Stimulated activated CD8-positive, alpha-beta memory T cell treated with anti-CD3 and anti-CD28 coated beads, Interleukin-4, amount 100 ng/mL, for 24 hours (primary cell): ENCODE measurements at places on chromosomes 3 and 15.

DNA sequence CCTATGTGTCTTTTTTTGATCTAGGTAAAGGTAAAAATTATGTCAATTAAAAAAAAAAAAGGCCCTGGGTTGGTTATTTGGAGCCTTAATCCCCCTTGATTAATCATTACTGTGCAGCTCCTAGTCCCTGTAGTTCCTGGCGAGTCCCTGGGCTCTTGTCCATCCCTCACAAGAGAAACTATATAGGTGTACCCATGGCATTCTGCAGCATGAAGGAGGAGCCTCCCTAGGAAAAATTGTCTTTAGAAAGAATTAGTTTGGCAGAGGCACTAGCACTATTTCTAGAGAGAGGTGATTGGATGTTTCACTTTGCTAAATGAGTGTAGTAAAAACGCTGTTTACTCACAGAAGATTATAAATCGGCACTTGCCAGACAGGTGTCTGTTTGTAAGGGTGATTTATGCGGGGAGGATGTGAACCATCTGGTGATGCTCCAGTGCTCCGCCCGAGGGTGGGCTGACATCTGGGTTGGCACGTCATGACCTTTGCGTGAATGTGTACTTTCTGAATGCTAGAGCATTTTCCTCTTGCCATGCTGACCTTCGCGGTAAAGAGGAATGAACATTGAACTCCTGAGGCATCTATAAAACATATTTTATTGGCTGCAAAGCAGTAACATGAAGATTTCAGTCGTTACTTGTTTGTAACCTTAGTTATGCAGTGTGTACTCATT lies 12.6 kb downstream of the PLCL2 start:
- no peak for DNase-seq

DNA sequence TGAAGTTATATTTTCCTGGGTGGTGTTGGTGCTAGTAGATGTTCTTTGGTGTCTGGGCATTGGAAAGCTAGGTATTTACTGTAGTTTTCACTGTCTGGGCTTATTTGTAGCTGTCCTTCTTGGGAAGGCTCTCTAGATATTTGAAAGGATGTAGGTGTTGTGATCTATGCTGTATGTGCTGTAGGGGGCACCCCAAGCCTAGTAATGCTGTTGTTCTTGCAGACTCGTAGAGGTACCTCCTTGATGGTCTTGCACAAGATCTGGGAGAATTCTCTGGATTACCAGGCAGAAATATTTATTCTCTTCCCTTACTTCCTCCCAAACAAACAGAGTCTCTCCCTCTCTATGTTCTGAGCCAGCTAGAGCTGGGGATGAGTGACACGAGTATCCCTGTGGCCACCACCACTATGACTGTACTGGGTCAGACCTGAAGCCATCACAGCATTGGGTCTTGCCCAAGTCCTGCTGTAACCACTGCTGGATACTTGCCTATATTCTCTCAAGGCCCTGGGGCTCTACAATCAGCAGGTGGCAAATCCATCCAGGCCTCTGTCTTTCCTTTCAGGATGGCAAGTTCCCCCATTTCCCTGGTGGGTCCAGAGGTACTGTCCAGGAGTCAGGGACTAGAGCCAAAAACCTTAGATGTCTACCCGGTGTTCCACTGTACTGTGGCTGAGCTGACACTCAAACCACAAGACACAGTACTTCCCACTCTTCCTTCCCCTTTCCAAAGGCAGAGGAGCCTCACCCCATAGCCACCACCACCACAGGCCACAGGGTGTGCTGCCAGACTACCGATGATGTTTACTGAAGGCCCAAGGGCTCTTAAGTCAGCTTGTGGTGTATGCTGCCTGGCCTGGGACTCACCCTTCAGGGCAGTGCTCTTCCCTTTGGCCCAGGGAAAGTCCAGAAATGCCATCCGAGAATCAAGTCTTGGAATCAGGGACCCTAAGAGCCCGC lies 195.2 kb upstream of the DPPA4 start:
- peak; percentile 28 for DNase-seq

GRCh38 chr3:196073255-196073753 lies 8.6 kb downstream of the TFRC start:
- peak; percentile 32 for DNase-seq

GRCh38 chr15:67039384-67040075 lies 25.9 kb upstream of the SMAD3 start:
- DNase-seq, result no peak

DNA sequence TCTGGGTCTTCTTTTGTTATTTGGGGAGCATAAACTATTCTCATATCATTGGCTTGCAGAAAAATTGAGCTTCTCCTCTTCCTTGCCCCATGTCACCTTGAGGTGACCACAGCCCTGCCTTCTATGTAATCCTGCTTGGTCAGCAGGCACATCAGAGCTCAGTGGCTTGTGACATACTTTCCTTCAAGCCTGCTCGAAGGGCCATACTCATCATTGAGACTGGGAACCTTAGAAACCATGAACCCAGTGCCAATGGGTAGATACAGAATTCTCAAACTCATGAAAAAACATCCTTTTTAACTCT lies 3.7 kb upstream of the CCR2 start:
- DNase-seq, result no peak

GRCh38 chr3:186080849-186081438 lies 27.9 kb downstream of the ETV5 start:
- DNase-seq, result no peak

GRCh38 chr3:155963570-155963969 lies 93.1 kb downstream of the GMPS start:
- DNase-seq, result no peak

DNA sequence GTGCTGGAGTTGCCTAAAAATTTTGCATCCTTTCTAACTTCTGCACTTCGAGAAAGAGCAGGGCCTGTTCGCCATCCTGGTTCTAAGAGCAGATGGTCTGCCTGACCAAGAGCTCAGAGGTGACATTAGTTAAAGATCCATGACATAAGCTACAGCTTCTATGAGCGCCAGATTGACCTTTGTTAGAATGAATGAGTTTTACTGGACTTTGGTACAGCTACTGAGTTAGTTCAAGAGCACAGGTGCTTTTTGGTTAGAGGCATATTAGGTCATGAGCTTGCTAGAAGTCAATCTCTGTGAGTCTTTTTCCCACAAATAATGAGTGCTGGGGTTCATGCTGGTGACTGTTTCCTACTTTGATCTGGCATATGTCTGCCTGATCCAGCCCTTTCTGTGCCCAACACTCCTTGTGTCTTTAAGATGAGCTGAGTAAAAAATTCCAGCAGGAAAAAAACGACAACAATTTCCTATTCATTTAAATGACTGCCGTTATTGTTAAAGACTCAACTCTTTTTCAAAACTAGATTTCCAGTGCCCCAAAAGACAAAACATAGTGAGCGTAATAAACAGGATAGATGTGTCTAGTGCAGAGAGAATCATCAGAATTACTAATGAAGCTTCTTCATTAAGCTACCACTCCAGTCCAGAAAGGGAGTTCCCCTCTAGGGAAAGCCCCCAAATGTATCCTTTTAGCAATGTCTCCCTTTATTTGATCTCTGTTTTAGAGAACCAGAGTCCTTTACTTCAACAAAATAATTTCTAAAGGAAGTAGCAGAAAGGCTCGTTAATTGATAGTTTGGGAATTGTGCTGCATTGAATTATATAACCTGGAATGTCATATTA lies 152.9 kb downstream of the SLCO3A1 start:
- no peak for DNase-seq

DNA sequence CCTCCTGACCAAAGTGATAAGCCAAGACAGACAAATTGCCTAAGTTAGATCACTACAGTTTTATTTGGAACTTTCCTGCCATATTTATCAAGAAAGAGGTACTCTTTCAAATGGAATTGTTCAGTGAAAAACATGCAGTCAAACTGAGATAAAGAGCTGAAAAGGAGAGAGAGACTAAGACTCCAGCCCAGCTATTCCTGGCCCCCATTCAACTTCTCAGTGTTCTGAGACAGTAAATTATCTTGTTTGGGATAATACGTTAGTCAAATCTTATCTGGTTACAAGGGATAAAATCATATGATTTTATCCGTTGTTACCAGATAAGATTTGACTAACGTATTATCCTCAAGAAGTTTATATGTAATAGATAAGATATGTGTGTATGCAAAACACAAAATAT lies 67.6 kb upstream of the CMC1 start:
- DNase-seq, result no peak

DNA sequence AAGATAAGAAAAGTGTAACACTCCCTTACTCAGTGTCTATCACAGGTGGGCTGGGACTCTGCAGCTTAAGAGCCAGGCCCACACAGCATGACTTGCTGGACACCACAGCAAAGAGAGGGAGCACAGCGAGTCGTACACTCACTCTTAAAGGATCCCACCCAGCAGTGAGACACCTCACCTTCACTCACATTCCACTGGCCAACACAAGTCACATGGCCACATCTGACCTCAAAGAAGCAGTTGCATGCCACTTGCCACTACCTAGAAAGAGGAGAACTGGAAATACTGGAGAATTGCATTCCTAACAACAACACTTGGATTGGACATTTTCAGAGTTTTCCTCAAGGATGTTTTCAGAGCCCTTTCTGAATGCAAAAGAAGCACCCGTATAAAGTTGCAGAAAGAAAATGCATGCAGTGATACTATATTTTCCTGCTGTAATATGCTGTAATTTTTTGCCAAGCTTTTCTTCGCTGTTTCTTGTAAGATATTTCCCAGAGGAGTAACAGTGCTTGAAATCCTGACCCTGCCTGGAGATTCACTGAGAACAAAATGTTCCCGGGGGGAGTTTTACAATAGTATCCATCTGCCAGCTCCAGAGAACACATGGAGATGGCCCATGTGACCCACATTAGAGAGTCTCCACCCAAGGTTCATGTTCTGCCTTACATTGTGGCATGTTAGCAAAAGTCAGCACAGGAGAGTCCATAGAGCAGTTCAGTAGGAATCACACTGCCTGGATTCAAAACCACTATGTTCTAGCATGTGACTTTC lies 42.2 kb downstream of the TRIM42 start:
- DNase-seq, result no peak

DNA sequence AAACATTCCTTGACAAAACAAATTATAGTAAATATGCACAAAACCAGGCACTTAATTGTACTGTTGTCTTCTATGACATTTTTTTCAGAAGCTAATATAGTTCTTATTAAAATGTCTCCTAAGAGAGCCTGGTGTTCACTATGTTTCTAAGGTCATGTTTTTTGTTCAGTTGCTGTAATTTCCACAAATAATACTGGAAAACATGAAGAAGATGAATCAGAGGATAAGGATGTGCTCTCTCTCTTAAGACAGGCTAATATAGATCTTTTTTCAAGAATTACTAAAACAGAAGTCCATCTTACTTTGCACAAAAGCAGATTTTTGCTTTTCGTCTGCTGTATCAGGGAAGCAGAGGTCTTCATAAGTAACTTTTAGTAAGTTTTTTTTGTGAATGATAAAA lies 823.0 kb upstream of the NECTIN3 start:
- DNase-seq, result no peak

DNA sequence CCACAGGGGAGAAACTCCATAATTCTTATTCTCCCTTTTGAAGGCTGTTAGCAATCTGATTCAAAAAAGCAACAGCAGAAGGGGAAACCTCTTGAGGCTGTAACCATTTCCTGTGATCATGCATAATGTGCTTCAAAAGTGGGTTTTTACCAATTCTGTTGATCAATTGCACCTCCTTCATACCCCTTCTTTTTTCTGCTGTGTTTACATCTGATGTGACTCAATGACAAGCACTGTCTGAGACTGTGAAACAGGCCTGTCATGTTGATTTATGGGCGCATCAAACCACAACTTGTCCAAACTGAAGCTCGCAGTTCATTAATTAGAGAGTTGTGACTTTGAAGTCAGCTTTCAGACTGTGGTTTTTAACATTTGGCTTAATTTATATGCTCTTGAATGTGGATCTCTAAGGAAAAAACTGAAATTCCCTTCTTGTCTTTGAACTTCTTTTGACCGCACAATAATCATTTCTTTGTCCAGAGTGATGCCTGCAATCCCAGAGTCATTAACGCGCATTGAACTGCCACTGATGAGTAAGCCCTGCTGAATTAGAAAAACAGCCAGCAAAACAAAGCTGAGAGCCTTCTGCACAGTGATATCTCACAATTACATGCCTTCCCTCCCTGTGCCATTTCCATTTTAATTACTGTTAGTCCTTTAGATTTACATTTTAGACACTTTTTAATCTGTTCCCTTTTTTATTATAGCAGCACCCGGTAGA lies 532.8 kb downstream of the FOXP1 start:
- DNase-seq, result no peak

DNA sequence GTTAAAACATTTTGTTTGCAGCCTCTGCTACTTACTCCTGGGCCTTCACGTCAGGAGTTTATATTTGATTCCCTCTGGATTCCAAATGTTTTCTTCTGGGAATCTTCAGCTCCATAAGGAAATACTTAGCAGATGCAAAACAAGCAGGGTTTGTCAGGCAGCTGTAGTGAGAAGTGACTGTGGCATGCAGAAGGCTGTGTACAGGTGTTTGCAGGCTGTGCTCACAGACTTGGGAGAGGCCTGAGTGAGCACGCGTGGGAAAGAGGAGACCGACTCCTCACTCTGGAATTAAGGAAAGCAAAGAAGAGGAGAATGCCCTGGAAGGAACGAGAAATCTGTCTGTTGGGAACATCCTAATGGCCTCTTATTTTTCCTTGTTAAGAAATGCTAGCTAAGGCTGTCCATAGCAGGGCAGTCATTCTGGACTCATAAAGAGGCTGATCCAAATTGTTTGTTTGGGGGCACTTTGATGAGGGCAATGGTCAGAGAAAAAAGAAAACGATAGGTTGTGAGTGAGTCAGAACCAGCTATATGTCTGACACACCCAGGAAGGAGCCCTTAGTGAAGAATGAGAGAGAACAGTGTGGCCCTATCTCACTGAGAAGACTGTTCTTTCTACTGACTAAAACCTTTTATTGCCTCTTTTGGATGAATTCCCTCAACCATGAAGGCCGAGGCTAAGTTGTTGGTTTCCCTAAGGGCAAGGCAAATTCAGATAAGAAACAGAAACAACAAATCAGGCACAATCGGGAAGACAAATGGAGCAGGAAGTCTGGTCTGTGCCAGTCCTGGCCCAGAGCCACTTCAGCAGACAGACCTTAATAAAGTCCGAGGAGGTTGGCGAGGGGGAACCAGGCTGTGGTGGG lies 82.6 kb downstream of the TGFBR2 start:
- DNase-seq, result no peak

GRCh38 chr3:42019953-42020260 lies 58.0 kb upstream of the ULK4 start:
- DNase-seq, result no peak

DNA sequence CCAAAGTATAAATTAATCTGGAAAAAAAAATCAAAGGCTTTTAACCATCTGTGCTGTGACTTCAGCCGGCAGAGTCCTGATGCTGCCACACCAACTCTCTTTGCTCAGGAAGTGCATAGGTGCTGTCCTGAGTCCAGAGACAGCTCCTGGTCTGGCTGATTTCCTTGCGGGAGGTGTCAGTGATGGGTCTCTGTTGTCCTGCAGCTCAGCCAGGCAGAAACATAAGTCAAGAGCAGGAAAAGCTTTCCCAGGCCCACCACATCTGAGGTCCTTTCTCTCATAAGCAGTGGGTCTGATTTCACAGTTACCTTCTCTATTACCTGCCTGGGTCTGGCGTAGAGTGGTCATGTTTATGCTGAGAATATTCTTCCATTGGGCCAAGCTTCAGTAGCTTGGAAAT lies 19.4 kb downstream of the CHST2 start:
- DNase-seq, result no peak

DNA sequence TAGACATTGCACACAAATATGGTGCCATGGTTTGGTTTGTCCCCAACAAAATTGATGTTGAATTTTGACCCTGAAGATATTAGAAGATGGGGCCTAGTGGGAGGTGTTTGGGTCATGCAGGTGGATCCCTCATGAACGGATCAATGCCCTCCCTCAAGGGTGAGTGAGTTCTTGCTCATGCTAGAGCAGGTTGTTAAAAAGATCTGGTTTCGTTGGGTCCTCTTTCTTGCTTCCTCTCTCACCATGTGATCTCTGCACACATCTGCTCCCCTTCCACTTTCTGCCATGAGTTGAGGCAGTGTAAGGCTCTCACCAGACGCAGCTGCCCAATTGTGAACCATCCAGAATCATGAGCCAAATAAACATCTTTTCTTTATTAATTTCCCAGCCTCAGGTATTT lies 87.8 kb upstream of the MDFIC2 start:
- no peak for DNase-seq
